ENCODE measurements at places on chromosomes 1 and 21.

DNA sequence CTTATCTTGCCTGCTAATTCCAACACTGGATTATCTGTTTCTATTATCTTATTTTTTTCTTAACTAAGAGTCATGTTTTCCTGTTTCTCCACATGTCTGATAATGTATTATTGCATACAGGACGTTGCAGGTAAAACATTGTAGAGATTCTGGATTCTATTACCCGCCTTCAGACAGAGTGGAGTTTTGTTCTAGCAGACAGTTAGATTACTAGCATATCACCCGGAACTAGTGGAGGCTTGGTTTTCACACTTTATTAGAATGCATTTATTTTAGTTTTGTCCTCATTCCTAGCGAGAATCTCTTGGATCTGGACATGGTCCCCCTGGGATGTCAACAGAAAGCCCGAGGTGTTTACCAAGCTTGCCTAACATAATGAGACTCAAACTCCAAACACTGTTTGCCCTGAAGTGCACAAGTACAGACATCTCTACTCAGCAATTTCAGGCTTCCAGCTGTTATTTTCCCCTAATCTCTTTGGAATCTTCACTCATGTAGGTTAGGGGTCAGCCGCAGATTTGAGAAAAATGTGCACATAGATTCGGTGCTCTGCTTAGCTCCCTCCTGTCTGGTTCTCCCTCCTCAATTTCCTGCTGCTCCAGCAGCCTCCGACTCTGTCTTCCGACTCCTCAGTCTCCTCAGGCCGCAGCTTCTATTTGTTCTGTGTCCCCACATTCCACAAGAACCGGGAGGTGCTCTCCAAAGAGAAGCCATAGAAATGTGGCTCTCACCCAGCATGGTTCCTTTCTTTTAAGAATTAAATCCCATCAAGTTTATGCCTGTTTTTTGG is 36.8 kb upstream of the PTPRF start:
- DNase-seq: no peak

GRCh38 chr1:171740356-171740863 is 1.5 kb downstream of the VAMP4 start:
- DNase-seq: no peak

- DNase-seq: no peak
Observed at GRCh38 chr1:186409091-186409490, 33.5 kb downstream of the ODR4 start.

DNA sequence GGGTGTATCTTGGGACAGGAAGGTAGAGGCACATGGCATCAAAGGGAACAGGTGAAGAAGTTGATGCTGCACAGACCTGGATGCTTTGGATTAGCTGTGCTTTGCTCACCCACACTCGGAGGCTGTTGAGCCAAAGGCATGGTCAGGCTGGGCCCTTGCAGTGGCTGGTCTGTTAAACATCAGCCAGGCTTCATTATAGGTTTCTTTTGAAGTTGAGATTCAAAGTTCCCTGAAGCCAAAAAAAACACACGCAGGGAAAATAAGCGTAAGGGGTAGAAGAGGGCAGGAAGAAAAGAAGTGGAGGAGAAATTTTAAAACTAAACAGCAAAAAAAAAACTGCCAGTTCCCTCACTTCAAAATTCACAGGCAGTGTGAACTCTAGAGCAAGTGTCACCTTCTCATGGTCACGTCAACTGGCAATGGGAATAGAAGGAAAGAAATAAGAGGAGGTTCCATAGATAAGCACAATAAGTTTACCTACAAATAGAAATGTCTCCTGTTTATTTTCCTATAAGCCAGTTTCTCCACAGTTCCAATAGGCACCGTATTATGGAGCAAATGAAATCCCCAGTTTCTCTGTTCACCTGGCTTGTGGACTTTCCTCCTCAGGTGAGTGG is 139.5 kb downstream of the PAPPA2 start:
- DNase-seq: no peak

- DNase-seq: no peak
Observed at GRCh38 chr1:37792943-37793686, 532 bp upstream of the MANEAL start.

- DNase-seq: no peak
Observed at GRCh38 chr1:78647238-78647637, 2.4 kb upstream of the IFI44 start.

DNA sequence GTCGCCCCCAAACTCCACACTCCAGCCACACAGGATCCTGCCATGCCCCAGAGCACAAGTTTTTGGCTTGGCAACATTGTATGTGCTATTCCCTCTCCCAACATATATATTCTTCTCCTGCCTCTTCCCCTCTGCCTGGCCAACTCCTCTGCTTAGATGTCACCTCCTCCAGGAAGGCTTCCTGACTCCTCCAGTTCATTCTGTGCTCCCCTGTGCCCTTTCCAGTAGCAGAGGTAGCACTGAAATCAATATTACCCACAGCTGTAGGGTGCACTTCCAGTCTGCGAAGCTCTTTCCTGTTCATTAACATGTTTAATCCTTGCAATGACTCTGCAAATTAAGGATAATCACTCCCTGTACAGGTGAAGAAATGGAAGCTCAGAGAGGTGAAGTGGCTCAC is 21.2 kb downstream of the ALDH4A1 start:
- DNase-seq: no peak

- no peak for DNase-seq
Observed at GRCh38 chr1:33997127-33998036, 133.5 kb downstream of the HMGB4 start.

DNA sequence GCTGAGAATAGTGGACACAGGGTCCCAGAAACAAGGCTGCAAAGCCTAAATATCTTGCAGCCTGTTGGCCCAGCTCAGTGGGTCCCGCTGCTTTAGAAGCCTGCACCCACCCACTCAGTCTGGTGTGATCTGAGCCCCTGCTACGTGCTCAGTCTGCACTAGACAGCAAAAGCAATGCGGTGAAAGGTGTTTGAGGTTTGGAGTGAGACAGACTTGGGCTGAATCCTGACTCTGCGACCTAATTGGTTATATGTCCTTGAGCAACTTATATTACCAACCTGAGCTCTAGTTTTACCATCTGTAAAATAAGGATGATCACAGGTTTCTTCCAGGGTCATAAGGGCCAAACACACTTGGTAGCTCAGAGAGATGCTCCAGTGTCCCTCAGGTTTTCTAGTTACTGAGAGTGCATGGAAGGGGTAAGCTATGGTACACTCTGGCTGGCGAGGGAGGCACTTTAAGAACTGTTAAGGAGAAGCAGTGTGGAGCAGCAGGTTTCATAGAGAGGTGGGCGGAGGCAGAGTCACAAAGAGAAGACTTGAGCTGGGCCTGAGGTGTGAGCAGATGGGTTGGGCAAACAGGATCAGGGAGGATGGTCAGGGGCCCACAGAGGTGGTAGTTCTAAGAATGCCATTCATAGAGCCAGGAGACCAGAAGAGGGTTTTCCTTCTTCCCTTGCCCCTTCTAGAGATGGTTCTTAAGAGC is 10.1 kb downstream of the TMEM200B start:
- DNase-seq: no peak

DNA sequence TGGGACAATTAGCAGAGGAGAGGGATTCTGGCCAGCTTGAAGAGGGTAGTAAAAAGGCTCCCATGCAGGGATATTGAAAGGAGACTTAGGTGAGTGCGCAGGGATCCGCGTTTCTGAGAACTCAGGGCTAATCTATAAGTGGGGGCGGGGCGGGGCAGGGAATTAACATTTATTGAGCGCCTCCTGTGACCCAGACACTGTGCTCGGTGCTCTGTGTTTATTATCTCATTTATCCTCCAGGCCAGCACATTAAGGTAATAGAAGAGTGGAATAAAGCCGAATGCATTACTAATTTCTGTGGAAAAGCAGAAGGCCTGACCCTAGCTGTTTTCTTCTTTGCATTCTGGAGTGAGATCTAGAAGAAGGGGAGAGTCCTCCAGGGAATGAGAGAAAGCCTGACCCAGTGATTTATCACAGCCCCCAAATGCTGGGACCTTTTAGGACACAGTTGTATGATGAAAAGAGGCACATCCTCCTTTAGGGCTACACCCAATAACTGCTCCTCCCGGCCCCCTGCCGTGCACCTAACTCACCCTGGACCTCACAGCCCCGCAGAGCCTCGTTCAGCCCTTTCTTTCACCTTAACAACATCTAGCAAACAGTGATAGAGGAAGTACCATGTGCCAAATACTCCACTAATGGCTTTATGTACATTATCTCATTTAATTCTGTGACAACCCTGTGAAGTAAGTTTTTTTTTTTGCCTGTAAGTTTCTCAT is 317.6 kb downstream of the PBX1 start:
- no peak for DNase-seq

DNA sequence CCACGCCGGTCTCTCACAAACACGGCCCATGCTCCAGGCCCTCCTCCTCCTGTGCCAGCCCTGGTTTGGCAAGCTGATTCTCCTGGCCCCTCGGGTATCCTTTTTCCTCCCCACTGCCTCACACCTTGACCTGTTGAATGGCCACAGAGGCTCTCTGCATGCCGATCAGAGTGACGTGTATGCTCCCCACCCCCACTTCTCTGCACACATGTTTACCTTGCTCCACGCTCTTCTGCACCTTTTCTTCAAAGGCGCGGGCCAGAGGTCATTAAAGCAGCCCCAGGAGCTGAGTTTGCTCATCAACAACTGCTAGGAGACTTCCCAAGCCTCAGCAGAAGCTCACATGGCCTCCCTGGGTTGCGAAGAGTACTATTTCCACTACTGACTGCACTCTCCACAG is 139.3 kb upstream of the EDN2 start:
- no peak for DNase-seq

DNA sequence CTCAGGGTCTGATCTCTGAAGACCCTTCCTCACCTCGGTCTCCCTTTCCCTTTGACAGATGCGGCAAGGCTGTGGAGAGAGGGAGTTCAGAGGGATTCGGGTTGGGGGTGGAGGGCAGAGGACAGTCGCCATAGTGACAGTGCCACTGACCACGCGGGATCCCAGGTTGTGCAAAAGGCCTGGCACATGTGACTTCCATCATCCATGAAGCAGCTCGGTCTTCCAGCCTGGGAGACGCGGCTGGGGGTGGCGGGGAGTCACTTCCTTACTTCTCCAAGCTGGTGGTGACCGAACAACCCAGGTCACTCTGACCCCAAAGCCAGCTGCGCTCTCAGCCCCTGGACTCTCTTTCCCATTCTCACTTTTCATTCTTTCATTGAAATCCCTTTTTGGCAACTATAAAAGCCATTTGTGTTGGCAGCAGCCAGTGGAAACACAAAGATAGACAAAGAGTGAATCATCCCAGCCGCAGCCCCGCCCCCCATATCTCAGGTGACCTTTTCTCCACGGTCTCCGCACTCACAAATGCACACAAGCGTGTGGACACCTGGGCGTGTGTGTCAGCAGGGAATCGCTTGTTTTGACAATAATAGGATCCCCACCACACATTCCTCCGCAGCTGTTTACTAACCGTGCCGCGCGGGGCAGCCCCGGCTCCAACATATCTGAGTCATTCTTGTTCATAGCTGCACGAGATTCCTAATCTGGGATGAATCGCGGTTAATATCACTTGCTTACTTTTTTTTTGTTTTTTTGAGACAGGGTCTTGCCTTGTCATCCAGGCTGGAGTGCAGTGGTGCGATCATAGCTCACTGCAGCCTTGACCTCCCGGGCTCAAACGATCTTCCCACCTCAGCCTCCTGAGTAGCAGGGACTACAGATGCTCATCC is 68.3 kb downstream of the DHRS3 start:
- DNase-seq: no peak

- DNase-seq: no peak
Observed at GRCh38 chr1:244836135-244836521, 670 bp downstream of the COX20 start.

GRCh38 chr1:188070848-188071247 is 1242.1 kb downstream of the PLA2G4A start:
- DNase-seq: no peak

DNA sequence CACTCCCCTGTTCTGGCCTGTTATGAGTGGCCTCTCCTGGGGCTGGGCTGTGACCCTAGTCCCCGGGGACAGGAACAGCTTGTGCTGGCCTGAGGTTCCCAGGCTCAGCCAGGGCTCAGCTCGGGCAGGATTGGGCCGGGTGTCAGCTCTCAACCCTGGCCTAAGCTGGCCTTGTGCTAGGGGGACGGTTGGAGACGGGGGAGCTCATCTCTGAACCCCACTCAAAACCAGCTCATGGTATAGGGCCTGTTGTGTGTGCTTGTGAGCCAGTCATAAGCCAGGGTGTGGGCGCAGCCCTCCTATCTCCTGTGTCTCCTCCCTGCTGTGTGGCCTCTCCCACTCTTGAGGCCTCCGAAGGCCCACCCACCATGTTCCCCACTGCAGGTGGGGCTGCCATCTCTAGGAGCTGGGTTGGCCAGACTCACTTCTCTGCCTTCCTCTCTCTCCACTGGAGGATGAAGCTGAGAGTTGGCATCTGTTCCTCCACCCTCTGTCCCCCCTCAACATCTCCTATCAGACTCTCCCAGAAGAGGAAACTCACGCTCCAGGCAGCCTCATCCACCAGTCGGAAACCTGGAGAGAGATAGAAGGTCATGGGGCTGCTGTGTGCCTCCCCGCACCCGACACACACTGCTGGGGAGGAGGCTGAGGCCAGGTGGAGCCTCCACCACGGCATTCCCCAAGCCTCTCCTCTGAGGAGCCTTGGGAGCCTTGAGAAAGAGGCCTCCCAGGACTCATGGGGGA is 1.4 kb downstream of the PEAR1 start:
- DNase-seq: no peak

- no peak for DNase-seq
Observed at GRCh38 chr1:229781453-229781852, 155.4 kb downstream of the URB2 start.

DNA sequence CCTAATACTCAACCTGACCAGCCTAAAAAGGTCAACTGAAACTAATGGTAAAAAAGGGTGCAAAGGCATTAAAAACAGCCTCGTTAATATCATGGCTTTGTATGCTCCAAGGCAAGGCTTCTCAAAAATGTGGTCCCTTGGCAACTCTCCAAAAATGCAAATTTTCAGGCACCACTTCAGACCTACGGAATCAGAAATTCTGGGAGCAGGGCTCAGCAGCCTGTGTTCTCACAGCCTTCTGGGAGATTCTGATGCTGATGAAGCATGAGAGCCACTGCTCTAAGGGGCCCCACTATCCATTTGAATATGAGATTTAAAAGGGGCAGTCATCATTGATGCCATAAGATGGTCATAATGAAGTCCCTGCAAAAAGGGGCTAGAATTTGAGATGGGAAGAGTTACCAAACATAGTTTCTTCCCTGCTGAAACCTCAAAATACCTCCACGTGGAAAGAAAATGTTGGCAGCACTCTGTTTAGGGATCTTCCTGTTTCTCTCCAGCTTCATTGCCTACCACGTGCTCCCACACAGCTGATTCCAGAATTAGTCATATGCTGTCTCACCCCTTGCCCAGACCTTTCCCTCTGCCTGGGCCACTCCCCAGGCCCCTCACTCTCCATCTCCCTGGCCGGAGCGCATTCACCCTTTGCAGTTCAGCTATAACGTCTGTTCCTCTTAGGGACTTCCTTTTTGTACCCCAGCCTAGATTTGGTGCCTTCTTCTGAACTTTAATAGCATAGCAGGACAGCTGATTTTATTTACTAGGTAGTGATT is 46.7 kb downstream of the PHC2 start:
- no peak for DNase-seq

- DNase-seq: peak; percentile 74
Observed at GRCh38 chr1:65148548-65149350, 746 bp downstream of the AK4 start.

- DNase-seq: no peak
Observed at GRCh38 chr1:230352537-230352936, 73.6 kb downstream of the PGBD5 start.

Measured in T-helper 2 cell treated with Interferon-gamma antibody and Interleukin-4, amounts not matched to agents 5 μg/mL and 100 μg/mL, for 36 hours (primary cell).